ENCODE measurements at places on chromosomes 3 and 15.

GRCh38 chr15:45048794-45049631 is 26.0 kb downstream of the SORD start:
- DNase-seq, result no peak

DNA sequence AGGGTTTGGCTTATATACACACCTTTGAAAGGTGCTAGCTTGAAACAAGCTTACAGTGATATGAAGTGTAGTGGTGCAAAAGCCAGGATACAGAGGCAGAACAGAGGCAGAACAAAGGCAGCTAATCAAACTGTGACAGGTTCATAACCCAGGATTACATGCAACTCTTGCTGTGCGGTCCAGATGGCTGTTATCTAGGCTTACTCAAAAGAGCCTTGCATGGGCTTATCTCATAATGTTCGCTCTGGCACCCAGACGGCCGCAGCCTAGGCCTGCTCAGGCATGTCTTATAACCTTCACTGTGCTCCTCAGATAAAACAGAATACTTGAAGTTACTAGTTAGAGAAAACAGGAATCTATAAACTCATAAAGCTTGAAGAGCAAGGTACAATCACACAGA is 22.8 kb upstream of the NOX5 start:
- DNase-seq, result no peak

DNA sequence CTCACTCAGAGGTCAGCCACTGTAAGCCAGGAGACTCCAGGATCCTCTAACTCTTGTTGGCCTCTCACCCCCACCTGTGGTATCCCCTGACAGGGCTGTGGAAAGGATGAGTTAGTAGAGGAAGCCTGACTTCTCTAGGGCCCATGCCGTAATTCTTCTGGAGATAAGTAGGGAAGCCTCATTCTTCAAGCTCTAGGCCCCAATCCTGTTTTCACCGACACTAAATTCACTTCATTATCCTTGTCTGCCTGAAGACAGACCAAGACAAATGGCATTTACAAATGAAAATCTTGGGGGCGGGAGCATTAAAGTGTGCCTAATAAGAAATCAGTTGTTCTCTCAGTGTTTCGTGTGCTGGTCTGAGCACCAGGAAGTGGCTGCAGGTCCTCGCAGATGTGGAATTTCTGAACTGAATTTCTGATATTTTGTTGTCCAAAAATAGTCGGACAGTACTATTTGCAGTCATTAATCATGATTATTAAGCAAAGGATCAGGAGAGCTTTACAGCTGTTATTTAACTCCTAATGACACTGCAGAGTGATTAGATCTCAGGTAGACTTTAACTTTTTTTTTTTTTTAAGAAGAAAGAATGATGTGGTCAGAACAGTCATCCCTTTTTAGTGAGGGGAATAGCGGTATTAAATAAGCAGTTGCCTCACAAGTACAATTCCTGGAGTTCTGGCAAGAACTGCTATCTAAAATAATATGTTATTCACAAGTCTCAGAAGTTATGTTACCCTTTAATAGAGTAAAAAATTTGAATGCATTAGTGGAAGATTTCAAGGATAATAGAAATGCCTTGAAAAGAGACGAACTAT is 58.4 kb downstream of the RBMS3 start:
- DNase-seq, result no peak

DNA sequence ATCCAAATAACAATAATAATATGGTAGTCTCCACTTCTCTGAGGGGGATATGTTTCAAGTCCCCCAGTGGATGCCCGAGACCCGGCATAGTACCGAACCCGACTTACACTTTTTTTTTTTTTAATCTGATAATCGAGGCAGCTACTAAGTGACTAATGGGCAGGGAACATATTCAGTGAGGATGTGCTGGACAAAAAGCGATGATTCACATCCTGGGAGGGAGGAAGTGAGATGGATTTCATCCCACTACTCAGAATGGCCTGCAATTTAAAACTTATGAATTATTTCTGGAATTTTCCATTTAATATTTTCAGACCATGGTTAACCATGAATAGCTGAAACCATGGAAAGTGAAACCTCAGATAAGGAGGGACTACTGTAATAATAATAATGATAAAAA is 49.5 kb upstream of the SELENOK start:
- DNase-seq, result no peak

DNA sequence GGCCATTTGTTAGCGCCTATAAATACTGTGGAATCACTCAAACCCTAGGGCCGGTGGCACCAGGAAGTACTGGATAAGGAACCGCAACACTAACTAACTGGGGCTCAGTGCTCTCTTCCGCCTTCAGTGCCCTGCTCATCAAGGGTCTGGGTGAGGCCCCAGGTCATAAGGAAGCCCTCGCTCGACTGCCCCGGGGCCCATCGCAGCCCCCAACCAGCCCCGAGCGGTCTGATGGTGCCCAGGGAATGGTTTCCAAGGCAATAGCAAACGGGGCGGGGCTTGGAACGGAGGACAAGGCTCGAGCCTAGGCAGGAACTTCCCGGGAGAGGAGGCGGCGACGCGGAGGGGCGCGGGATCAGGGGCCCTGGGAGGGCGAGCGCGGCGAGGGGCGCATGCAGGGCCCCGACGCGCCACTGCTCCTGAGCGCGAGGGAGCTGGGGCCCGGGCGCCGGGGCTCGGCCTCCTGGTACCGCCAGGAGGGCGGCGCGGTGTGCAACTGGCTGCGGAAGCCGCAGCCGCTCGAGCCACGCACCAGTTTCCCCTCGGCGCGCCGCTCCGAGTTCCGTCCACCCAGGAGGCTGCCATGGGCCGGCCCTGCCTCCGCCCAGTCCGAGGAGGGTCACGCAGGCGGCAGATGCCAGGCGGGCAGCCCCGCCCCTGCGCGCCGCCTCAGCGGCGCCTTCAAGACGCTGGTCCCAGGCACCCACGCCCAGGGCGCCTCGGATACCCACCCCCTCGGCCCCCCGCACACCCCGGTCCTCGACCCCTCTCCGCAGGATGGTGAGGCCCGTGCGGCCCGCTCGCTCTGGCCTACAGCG is at the start of gene TTLL3:
Gene TTLL3 (plus strand): TSS at position 648 of the 818 bp plus-strand sequence. CDS start 400 bp downstream, outside the sequence.
- DNase-seq, result no peak

DNA sequence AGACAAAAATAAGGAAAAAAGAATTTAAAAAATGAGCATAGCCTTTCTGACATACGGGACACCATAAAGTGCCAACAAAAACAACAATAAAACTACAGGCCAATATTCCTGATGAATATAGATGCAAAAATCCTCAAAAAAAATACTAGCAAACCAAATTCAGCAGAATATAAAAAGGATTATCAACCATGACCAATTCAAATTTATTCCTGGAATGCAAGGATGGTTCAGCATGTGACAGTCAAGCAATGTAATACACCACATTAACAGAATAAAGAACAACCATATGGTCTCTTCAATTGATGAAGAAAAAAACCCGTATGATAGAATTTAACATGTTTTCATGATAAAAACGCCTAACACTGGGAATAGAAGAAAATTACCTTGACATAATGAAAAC is 341.7 kb downstream of the PYDC2 start:
- DNase-seq, result no peak

DNA sequence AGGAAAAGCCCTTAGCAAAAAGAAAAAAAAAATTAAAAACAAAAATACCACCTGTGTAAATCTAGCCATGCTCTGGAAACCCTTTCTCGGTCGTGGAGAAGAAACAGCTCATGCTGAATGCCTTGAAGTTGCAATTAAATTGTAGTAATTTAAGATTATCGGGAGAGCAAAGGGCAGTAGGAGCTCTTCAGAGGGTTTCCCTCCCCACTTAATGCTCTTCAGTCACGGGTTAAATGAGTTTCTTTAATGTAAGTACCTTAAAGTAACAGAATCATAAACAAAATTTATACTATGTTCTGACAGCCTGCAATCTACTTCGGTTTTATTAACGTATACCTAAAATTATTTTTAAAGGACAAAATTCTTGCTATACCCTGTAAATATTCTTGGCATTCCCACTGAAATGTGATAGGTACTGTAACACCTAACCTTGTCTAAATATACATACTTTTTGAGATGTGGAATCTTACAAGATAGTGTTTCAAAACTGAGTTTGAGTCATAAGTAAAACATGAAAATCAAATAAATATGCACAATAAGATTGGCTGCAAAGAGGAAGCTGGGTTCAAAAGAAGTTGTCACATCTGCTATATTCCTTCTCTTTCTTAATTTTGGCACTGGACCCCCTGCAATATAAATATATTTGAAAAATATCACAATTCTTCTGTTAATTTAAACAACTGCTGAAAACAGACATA is 5.3 kb downstream of the FOXP1 start:
- DNase-seq, result no peak

DNA sequence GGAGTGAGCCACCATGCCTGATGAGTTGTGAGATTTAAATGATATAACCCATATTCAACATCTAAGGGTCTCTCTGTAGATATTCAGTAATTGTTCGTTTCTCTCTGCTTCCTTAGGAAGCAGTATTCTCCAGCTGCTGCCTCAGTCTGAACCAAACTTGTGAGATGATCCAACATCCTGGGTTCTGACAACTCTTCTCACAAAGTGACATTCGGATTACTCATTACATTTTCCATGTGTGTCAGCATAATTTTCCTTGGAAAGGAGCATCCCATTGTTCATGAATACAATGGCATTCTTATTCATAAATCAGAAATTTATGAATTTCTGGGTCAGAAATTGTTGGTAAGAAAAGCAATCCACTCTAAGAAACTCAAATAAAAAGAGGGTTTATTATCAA is 15.0 kb upstream of the SEC22A start:
- DNase-seq, result no peak

- DNase-seq, result no peak
Observed at GRCh38 chr15:63210151-63211091, 21.0 kb downstream of the RAB8B start.

DNA sequence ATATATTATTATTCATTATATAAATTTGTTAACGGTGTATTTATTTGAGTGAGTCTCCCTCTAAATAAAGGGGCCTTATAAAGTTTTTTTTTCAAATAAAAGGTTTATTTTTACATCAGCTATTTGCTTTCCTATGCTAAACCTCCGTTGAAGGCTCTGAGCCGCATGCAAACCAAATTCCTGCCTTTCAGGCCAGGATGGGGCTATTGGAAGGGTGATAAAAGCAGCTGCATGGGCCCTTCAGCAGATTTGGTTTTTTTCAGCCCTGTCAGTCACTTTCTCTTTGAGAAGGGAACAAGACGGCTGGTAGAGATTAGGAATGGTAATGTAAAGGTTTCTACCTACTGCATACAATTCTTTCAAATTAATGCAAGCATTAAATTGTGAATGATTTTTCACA is 244.2 kb downstream of the WNT5A start:
- DNase-seq, result no peak

DNA sequence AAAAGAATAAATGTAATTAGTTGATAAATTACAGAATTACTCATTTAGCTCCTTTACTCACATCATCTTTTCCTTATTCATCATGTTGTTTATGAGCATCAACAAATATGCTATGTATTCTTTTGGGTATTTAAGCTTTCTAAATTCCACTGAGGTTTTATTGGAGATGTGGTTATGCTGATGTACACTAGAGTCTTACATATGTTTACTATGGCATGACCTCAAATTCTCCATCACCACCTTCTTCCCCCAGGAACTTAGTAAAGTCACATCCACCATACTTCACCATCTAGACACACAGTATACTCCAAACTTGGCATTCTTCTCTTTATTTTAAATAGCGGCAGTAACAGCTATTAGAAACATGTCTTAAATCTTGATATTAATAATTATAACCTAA is 74.1 kb upstream of the MELTF start:
- DNase-seq, result no peak

DNA sequence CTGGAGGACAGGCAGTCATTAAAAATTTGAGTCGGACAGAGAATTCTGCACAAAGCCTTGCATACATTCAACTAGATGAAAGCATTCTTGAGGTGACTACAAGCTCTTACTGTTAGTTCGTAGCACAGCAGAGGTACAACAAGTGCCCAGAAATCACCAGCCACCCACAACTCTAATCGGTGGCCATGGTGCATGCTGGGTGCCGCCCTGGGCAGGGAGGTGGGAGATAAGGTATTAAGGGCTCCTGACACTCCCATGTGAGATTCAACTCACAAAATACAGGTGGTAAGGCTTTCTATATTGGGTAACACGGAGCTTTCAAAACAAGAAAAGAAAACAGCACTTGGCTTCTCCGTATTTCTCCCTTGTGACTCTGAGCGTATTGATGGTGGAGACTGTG is 66.0 kb downstream of the MEIS2 start:
- no peak for DNase-seq

DNA sequence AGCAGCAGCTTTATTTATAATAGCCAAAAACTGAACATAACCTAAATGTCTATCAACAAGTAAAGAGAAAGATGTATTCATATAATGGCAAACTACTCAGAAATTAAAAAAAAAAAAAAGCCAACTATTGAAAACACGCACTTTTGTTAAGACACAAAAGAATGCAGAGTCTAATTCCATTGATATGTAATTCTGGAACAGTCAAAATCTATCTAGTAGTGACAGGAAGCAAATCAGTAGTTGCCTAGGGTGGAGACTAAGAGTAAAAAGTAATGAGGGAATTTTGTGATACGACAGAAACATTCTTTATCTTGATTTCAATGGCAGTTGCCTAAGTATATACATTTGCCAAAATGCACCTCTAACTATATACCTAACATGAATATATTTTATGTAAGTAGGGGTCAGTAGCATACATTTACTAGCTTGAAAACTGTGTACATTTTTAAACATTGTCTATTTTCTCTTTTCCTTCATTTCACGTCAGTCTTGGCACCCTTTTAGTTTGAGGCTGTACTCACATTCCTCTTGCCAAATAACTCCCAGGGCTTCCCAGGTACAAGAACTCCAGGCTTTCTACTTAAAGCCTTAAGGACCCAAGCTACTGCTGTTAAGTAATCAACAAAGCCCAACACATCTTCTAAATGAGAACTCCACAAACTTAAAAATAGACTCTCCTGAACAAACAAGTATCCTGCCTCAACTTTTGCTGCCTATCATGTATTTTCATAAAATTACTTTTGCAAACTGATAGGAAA is 54.7 kb downstream of the ADAM10 start:
- DNase-seq, result no peak

- DNase-seq, result no peak
Observed at GRCh38 chr15:101533371-101534140, 44.0 kb upstream of the PCSK6 start.

DNA sequence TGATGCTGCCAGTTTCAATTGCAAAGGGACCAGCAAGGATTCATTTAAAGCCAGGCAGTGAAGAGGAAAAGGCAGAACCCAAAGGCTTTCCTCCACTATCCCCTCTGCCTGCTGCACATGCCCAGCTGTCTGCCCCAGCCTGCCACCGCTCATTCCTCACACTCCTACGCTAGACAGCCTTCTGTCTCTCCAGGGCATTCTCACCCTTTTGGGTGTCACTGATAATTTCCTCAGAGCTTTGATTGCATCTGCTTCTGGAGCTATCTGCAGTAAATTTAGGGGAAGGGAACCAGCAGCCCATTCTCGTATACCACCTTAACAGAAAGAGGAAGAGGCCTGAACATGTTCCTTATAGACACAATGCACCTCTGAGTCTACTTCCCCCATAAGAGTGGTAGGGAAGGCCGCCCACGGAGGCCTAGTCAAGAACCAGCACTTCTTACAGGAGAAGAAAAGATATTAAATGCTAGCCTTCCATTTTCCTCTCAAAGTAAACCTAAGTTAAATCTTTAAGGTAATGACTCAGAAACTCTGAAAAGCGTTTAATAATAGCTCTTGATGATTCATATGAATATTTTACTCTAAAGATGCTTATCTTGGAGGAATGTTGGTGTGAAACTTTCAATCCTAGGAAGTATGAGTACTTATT is 20.9 kb downstream of the NUDT16 start:
- no peak for DNase-seq

- DNase-seq, result no peak
Observed at GRCh38 chr3:25372167-25372566, 55.9 kb upstream of the RARB start.

- DNase-seq, result no peak
Observed at GRCh38 chr3:62843508-62843907, 31.7 kb downstream of the CADPS start.

Measured in activated CD4-positive, alpha-beta T cell treated with anti-CD3 and anti-CD28 coated beads for 24 hours (primary cell).